GM04503 (cell line): ENCODE measurements at places on chromosomes 4 and X.
A peak's percentile ranks its signal among the peaks of the same experiment; 100 is the strongest.

GRCh38 chr4:125519371-125520146 lies 204.8 kb downstream of the FAT4 start:
- DNase-seq = no peak

DNA sequence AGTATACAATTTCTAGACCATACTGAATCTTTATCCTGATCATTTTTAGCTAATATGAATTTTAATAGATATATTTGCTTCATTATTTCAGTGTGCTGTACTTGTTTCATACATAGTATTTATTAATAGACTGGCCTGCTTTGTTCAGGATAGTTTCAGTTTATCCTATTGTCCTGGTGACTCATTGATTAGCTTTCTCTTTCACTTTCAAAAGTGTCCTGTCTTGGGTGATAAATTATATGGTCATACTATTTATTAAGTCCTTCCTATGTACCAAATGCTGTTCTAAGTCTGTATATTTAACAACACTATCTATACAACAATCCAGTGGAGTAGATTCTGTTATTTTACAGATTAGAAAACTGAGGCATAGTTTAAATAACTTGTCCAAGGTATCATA lies 153.8 kb upstream of the RAPGEF2 start:
- DNase-seq = no peak

DNA sequence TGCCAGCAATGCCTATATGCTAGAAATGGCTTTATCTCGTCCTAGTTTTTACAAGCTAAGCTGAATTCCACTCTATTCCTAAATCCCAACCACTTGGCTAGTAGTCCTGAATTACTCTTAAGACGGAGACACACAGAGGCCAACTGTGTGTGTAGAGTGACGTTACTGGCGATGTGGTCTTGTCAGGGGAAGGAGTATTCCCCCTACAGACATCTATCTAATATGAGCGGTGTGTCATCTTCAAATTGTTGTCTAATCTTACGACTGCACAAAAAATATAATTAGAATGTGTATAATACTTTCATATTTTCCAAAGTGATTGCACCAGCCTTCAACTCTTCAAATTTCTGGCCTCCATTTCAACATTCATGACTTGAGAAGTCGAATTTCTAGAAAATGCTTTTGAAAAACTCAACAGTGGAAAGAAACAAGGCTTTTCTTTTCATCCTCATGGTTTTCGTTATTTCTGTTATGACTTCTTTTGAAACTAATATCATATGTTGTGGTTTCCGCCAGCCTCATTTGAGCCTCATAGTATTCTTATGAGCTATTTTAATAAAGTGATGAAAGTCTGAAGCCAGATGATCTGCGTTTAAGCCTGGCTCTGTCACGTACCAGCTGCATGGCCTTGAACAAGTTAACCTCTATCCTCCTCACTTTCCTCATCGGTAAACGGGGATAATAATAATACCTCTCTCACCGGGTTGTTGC lies 132.3 kb downstream of the SOWAHB start:
- DNase-seq = peak; percentile 64

GRCh38 chr4:111641813-111642579 lies 503.3 kb upstream of the FAM241A start:
- DNase-seq = peak; percentile 53

DNA sequence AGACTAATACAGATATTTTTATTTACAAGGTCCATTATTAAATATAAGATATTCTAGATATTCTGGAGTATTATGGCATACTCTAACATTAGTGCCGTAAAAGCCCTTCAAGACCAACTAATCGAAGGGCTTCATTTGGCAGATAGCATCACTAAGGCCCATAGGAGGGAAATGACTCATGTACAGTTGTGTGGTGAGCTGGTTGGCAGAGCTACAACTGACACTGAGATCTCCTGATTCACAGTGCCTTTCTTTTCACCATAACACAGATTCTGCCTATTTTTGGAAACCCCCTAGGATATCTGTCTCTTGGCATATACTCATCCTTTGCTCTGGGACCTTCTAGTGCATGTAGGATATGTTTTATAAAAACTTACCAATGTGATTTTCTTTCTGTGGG lies 201.7 kb upstream of the AFF2 start:
- DNase-seq = no peak

- no peak for DNase-seq
Measured at GRCh38 chr4:113170805-113171468, 121.5 kb downstream of the ANK2 start.

GRCh38 chr4:173924561-173924960 lies 358.9 kb downstream of the FBXO8 start:
- DNase-seq = no peak

- DNase-seq = no peak
Measured at GRCh38 chr4:100017637-100018310, 67.7 kb upstream of the H2AZ1 start.

DNA sequence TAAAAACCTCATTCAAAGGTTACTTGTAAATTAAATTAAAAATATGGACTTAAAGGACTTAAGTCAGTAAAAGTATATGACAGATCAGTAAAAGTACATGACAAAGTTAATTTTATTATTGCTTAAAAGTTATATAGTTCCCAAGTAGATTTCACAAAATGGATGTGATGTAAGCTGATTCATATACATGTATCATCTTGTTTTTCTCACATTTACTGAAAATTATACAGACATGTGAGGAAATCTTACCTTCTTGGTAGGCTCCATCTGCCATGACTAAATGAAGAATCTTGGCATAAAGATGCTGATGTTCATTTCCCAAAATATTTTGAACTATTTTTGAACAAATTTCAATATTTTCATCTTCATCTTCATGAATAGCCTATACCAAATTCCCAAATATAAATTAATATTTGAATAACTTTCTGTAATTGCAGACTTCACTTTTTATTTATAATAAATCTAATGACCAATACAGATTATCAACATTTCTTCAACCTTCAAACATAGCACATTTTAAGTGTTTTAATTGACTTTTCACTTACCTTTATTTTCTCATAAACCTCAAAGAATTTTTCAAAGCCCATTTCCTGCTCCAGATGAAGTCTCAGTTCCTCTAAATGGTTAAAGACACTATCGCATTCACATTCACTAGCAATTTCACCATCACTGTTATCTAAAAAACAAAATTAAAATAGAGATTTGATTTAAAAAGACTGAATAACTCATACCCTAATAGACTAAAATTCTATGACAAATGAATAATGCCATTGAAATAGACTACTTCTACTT lies 129.4 kb upstream of the SH3RF1 start:
- DNase-seq = no peak

DNA sequence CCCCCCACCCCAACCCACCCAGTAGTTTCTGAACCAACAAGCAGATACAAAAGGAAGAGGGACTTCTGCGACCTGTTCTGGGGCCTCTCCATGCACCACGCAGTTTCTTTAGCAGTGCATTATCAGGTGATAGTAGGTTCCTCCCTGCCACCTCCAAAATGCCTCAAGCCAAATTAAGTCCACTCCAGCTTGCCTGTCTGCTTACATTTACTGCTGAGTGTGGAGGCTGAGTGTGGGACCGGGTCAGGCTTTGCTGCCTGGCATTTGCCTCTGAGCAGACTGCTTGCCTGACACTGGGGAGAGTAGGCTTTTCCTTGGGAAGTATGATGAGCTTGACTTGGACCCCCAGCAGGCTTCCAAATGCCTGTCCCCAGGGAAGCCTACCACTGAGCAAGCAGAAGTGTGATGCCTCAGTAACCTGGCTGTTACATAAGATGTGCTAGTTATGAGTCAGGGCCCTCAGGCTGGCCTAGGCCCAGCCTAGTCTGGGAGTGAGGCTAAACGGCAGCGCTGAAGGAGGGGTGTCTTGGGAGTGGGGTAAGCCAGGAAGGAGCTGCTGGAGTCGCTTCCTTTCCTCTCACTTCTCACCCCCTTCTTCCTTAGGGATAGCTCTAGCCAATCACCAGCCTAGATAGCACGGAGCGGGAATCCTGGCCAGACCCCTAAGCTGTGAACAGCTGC lies 9.0 kb downstream of the TSC22D3 start:
- no peak for DNase-seq

GRCh38 chrX:14843666-14844065 lies 29.2 kb downstream of the FANCB start:
- DNase-seq = no peak

GRCh38 chr4:89653012-89653411 lies 183.9 kb downstream of the SNCA start:
- no peak for DNase-seq

GRCh38 chr4:20091781-20092180 lies 159.9 kb upstream of the SLIT2 start:
- no peak for DNase-seq

- DNase-seq = no peak
Measured at GRCh38 chr4:76527666-76528065, 92.6 kb downstream of the SHROOM3 start.

DNA sequence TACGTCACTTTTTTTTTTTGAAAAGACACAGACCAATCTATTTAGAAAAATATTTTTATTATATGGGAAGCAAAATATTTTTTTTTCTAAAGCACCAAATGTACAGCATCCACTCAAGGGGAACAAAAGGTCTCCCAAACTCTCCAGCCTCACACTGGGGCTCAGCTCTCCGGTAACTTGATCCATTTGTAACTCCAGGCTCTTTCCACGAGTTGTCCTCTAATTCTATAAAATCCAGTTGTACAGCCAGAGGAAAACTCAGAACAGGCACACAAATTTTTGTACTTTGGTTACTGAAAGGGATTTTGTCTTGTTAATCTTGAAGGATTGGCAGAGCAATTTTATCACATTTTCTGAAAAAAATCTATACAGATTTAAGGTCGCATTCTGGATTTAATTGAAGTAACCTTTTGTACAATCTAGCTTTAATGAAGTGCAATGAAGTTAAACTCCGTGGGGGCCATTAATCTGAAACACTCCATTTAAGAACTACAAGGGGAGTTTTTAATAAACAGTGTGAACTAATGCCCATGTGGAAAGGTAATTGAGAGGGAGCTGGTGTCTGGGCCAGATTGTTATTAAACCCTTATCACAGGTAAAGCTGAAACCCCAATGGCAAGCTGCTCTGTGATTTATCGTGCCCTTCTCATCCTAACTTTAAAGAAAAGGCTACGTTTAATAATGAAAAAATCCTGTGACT lies 161.2 kb upstream of the FRG1 start:
- DNase-seq = no peak

GRCh38 chrX:8191022-8191421 lies 20.0 kb upstream of the VCX2 start:
- DNase-seq = no peak

DNA sequence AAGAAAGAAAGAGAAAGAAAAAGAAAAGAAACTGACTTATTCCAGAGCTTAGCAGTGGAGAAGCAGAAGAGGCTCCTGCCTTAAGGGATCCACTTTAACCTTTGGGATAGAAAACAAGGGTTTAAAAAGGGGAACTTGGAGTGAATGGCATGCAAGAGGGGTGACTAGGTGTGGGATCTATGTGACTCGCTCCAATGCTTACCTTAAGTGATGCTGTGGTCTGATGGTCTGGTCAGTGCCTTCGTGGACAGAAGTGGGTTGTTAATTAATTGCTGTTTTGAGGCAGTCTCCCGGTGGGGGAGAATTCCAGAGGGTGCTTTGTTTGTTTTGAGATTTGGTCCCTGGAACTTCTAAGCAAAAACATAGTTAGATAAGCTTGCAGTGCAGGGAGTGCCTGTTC lies 21.1 kb upstream of the RHOXF1 start:
- no peak for DNase-seq

- DNase-seq = no peak
Measured at GRCh38 chr4:155524926-155525455, 141.7 kb upstream of the GUCY1A1 start.

- no peak for DNase-seq
Measured at GRCh38 chr4:149983401-149983800, 94.8 kb upstream of the DCLK2 start.

DNA sequence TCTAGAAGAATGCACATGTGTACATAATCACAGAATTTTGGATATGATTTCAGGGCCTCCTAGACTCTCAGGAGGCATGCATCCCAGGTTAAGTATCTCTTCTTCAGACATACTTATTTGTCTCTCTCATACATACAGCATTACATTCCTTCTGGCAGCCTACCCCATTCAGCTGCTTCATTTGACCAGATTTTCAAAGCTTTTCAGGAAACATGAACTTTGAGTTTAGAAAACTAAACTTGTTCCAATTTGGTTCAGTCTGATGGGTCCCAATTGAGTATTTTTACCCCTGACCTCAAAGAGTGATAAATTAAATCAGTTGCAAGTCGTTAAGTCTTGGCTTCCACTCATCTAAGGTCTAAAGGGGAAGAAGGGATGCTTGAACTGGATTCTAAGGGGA lies 330.9 kb downstream of the ARHGAP24 start:
- no peak for DNase-seq
